A549 treated with Hydrocortisone at 1 μM for 4 hours (cell line): ENCODE measurements at places on chromosomes 4 and X. TPM values are rescaled to one million over a fixed set of nuclear protein-coding genes. Genes with fewer than 3 reads are reported as not detected.

Gene GRIPAP1
- 17.3 to 21.8 TPM (median 18.1 TPM) in 5 replicates for total RNA-seq

Gene CENPVL2
- not detected in 5 replicates for total RNA-seq

Gene PITX2
- 0.68 to 1.0 TPM (median 0.82 TPM) in 5 replicates for total RNA-seq

Gene FHDC1
- total RNA-seq, result 0.68 to 0.87 TPM (median 0.78 TPM) in 5 replicates

Gene TENT5D
- not detected in 5 replicates for total RNA-seq

Gene CSAG3
- total RNA-seq, result not detected in 5 replicates

Gene CCDC160
- total RNA-seq, result 0.06 TPM in 1 of 5 replicates, not detected in the others

Gene F9
- not detected in 5 replicates for total RNA-seq

Gene OPHN1
- 1.4 to 2.4 TPM (median 1.6 TPM) in 5 replicates for total RNA-seq

Gene LINC00632
- 0.94 to 1.7 TPM (median 1.4 TPM) in 5 replicates for total RNA-seq

Gene IL9R
- 0.08 to 0.44 TPM (median 0.22 TPM) in 5 replicates for total RNA-seq

Gene PLXNA3
- 11.0 to 17.8 TPM (median 13.9 TPM) in 5 replicates for total RNA-seq

Gene DCAF12L2
- total RNA-seq, result 0.07 to 0.10 TPM (median 0.08 TPM) in 4 of 5 replicates, not detected in the other

Gene ARHGEF6
- 0.11 to 0.25 TPM (median 0.18 TPM) in 5 replicates for total RNA-seq

Gene TRPC3
- 0.08 to 0.12 TPM (median 0.10 TPM) in 3 of 5 replicates, not detected in the others for total RNA-seq

Gene MTNR1A
- total RNA-seq, result 0.33 to 0.60 TPM (median 0.43 TPM) in 5 replicates

Gene PIR
- total RNA-seq, result 46.8 to 54.6 TPM (median 54.0 TPM) in 5 replicates

Gene TMEM271
- total RNA-seq, result not detected in 5 replicates

Gene TBC1D8B
- 0.75 to 1.7 TPM (median 1.1 TPM) in 5 replicates for total RNA-seq

Gene POF1B
- 2.0 to 2.9 TPM (median 2.3 TPM) in 5 replicates for total RNA-seq

Gene GC
- not detected in 5 replicates for total RNA-seq

Gene CLDN34
- not detected in 5 replicates for total RNA-seq

Gene IDUA
- 7.4 to 11.7 TPM (median 10.3 TPM) in 5 replicates for total RNA-seq

Gene ZNF711
- 0.52 to 0.99 TPM (median 0.83 TPM) in 5 replicates for total RNA-seq

Gene KLHL8
- total RNA-seq, result 2.9 to 6.0 TPM (median 4.3 TPM) in 5 replicates

Gene CT45A8
- not detected in 5 replicates for total RNA-seq

Gene EIF4E
- total RNA-seq, result 71.3 to 147 TPM (median 72.5 TPM) in 5 replicates

Gene HPGD
- 71.1 to 89.7 TPM (median 80.0 TPM) in 5 replicates for total RNA-seq

Gene PDHA2
- total RNA-seq, result not detected in 5 replicates

Gene HDAC8
- total RNA-seq, result 26.2 to 30.1 TPM (median 27.9 TPM) in 5 replicates

Gene MAD2L1
- total RNA-seq, result 40.8 to 64.3 TPM (median 42.0 TPM) in 5 replicates

Gene ANOS1
- total RNA-seq, result 0.02 to 0.10 TPM (median 0.05 TPM) in 5 replicates

Gene SRPK3
- total RNA-seq, result 0.02 to 0.13 TPM (median 0.05 TPM) in 4 of 5 replicates, not detected in the other

Gene MAGEA10
- 0.05 TPM in 1 of 5 replicates, not detected in the others for total RNA-seq

Gene MAB21L2
- total RNA-seq, result not detected in 5 replicates

Gene SLC39A8
- 8.7 to 11.4 TPM (median 9.7 TPM) in 5 replicates for total RNA-seq

Gene TMEM187
- 5.2 to 7.2 TPM (median 5.4 TPM) in 5 replicates for total RNA-seq

Gene ATOH1
- not detected in 5 replicates for total RNA-seq

Gene JADE3
- 10.3 to 16.5 TPM (median 12.3 TPM) in 5 replicates for total RNA-seq

Gene RAB33A
- 0.13 to 0.31 TPM (median 0.17 TPM) in 5 replicates for total RNA-seq

Gene THOC2
- total RNA-seq, result 33.6 to 55.3 TPM (median 38.1 TPM) in 5 replicates

Gene MAGEB1
- not detected in 5 replicates for total RNA-seq

Gene ARMCX2
- 0.05 to 0.16 TPM (median 0.07 TPM) in 4 of 5 replicates, not detected in the other for total RNA-seq

Gene LONRF3
- total RNA-seq, result 3.0 to 3.6 TPM (median 3.4 TPM) in 5 replicates

Gene GABRG1
- not detected in 5 replicates for total RNA-seq

Gene ODAPH
- not detected in 5 replicates for total RNA-seq

Gene KLB
- total RNA-seq, result 0.05 to 0.16 TPM (median 0.12 TPM) in 5 replicates

Gene EXOC1
- 12.0 to 18.2 TPM (median 14.7 TPM) in 5 replicates for total RNA-seq

Gene LDOC1
- 80.0 to 94.3 TPM (median 91.3 TPM) in 5 replicates for total RNA-seq

Gene BMP3
- total RNA-seq, result not detected in 5 replicates

Gene MYL5
- total RNA-seq, result 8.3 to 14.6 TPM (median 12.6 TPM) in 5 replicates

Gene JCHAIN
- total RNA-seq, result 0.20 to 0.33 TPM (median 0.20 TPM) in 4 of 5 replicates, not detected in the other

Gene PPM1K
- 0.74 to 1.3 TPM (median 0.92 TPM) in 5 replicates for total RNA-seq

Gene RGN
- total RNA-seq, result 0.05 TPM in 1 of 5 replicates, not detected in the others

Gene NSUN7
- total RNA-seq, result 0.31 to 0.43 TPM (median 0.32 TPM) in 5 replicates

Gene MGAT4D
- not detected in 5 replicates for total RNA-seq

Gene FAM3A
- total RNA-seq, result 38.0 to 44.6 TPM (median 42.6 TPM) in 5 replicates
